ENCODE measurements at places on chromosomes 3 and 15.

GRCh38 chr3:101495552-101495951 is 17.5 kb downstream of the SENP7 start:
- DNase-seq: no peak

- DNase-seq: no peak
Observed at GRCh38 chr3:63624941-63625560, 27.4 kb upstream of the SNTN start.

GRCh38 chr3:71785532-71786216 is 726 bp upstream of the PROK2 start:
- no peak for DNase-seq

GRCh38 chr3:8500319-8500988 is 1.2 kb upstream of the LMCD1 start:
- DNase-seq: no peak

DNA sequence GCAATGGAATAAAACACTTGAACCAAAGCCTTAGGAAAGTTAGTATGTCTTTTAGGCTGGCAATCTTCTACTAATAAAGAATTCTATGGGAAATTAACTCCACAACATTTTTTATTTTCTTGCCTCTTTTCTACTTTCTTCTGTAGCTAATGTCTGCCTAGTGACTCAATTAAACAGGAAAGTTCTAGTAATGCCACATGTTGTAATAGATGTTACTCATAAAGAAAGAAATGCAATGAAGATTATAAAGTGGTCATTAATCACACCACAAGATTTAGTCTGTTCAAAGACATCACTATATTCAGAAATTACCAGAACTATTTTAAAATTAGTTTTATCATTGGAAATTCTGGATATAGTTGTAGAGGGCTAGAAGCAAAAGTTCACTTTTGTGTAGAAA is 329.7 kb downstream of the SI start:
- DNase-seq: no peak

- no peak for DNase-seq
Observed at GRCh38 chr3:22157848-22158247, 406.8 kb upstream of the ZNF385D start.

DNA sequence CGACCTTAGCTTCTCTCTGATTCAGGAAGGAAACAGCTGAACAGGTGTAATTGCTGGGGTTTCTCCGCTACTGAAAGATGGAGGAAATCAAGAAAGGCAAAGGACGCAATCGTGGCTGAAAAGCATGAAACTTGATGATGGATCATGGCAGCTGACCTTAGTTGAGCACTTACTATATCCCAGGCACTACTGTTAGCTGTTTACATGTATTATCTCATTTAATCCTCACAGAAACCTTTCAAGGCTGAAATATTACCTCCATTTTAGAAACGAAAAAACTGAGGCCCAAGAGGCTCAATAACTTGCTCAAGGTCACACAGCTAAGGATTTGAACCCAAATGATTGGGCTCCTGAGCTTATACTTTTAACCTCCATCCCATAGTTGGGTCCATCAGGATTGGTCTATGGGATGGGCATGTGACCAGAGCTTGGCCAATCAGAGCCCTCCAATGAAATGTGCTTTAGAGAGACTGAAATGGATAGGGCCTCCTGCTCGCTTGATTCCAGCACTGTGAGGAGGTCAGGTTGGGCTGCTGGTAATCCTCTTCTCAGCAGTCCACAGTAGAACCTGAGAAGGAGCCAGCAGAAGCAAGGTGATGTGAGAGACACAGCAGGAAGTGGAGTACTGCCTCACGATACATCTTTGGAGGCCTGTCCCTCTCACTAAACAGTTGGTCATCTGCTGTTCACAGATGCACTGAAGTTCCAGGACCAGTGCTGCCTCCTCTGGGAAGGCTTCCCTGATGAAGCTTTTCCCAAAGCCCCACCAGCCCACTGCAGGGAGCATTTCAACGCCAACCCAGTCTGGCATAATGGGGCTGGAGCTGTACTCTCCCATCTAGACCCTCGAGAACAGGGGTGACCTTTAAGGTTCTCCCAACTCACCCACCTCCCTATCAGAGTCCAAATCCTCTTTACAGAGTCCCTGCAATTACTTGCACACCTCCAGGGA is 10.4 kb downstream of the CLN6 start:
- DNase-seq: no peak

DNA sequence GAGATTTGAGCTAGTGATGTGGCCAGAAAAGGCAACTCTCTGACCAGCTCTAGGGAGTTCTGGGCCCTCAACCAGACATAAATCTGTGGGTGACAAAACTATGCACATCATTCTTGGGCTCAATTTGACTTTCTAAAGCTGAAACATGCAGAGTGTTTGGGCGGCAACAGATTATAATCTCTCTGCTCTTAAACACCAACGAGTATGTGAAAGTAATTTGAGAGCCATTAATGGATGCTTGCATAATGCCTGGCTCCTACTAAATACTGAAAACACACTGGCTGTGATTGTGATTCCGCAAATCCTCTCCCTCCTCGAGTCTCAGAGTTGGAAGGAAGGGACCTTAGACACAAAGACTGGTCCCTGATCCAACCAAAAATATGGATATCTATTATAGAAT is 186.7 kb downstream of the UACA start:
- DNase-seq: no peak

DNA sequence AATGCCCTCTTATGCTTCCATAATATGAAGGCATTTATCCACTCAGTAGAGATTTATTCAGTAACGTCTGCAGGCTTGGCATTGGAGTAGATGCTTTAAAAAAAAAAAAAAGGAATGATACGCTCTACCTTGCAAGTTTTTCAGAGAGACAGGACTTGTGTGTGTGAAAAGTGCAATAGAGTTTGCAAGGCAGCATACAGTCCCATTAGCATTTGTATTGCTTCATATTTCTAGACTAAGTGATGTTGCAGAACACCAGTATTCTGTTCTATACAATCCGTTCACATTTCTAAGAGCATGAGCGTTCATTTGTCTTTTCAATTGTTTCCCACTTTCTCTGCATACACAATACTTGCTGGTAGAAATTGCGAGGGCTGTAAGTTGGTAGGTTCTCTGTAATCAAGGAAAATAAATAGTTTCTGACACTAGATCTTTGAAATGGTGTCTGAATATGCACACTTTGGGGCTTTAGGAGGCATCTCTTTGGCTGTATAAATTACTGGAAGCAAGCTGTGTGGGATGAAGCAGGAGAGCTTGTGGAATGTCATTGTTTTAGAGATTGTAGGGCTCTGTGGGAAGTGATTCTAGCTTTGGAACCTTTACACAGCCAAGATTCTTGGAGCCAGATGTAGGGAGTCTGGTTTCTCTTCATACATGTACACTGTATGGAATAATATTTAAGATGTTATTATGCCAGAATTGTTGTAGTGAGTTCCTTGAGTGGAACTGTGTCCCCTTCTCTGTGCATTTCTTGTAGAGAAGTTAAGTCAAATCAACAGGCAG is 262.7 kb downstream of the FEZF2 start:
- DNase-seq: no peak

DNA sequence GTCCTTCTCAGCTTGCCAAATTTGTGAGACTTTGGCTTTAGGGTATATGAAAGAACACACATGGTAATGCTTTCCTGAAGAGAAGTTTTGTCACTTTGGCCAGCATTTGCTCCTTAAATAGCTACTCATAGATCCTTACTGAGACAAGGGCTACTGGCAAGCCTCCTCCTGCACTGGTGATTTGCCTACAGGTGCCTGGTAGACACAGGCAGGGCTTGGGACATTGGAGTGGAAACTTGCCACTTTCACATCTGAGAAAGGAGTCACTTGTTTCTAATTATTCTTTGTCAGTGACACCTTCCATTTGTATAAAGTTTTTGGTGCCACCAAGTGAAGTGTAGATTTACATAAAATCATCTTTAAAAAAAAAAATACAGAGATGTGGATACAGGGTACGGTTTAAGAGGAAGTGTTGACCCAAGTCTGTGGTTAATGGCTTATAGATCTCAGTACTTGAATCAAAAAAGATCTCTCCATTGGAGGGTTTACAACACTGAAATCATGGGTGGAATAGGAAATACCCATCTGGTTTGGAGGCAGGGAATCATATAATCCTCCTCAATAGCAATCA is 132.8 kb upstream of the GADL1 start:
- DNase-seq: no peak

GRCh38 chr15:92576597-92577200 is 78.9 kb downstream of the FAM174B start:
- no peak for DNase-seq

- DNase-seq: peak; percentile 54
Observed at GRCh38 chr15:63843901-63844317, 10.2 kb upstream of the HERC1 start.

- no peak for DNase-seq
Observed at GRCh38 chr15:27696530-27696929, 402.6 kb downstream of the OCA2 start.

DNA sequence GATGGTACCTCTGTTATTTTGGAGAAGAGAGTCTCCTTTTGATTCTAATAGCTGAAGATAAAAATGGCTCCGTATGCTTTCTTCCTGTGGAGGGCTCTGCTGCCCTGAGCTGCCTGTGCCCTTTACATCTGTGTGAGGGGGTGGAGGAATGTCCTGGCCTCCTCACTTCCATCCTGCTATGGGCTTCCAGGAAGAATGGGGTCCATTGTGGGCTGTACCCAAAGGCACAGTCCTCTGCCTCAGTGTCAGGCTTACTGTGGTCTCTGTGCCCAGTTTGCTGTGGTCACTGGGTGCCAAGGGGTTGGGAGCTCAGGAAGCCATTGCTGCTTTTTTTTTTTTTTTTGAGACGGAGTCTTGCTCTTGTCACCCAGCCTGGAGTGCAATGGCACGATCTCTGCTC is 14.4 kb downstream of the DAG1 start:
- no peak for DNase-seq

DNA sequence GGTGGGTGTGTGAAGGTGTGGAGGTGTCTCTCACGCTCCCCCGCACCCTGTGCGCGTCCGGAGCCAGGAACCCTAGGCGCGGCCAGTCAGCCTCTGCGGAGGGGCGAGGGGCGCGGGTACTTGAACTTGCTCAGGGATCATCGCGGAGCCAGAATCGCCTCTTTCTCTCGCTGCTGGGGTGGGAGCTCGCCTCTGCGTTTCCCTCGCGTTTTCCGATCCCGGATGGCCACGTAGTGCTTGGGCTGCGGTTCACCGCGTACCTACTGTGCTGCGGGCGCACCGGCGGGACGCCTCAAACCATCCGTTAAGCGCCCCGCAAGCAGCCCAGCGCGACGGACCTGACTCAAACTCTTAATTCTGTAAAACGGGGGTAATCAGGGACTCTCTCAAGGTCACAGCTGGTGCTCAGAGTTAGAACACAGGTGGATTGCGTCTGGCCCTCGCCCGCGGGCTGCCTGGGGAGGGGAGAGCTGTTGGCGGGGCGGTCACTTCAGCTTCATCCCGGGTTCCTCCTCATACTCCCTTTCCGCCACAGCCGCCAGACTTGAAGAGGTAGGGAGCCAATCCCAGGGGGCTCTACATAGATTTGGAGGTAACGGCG is 686 bp downstream of the MYRIP start:
- DNase-seq: no peak

- DNase-seq: peak; percentile 21
Observed at GRCh38 chr3:197151580-197151979, 122.0 kb upstream of the MELTF start.

GRCh38 chr3:151859905-151860304 is 13.5 kb upstream of the SUCNR1 start:
- no peak for DNase-seq

GRCh38 chr15:97504031-97504792 is 456.3 kb upstream of the ARRDC4 start:
- DNase-seq: peak; percentile 34

DNA sequence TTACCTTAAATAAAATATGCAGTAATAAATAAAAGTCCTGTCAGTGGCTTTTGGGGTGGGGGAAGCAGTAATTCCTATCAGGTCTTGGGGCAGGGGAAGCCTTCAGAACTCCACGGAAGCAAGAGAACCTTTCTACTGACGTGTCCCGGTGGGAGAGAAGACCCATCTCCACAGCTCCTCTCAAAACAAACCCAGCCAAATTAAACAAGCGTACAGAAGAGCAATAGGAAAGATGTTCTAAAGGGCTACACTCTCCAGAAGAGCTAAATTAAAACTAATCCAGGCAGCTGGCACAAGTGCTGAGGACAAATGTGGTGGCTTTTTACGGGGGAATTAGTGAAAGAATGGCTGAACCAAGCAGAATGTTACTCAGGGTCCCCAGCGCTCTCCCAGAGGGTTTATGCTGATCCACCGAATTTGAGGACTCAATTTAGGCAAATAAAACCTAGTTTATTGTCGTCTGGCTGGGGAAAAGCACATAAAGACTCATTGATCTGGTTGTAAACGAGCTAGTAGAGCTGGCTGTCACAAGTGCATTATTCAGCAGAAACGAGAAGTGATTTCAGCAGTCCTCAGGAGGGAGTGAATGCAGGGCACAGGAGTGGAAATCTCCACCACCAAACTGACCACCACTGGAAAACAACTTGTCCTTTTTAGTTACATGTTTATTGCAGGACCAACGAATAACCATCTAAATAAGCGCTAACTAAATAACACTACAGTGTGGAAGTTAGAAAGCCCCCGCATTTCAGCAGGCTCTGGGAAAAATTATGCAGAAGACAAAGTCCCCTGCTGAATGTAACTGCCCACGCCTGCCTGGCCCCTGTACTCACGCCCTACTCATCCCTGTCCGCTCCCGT is 13.5 kb downstream of the BFSP2 start:
- no peak for DNase-seq

GRCh38 chr15:64552281-64552948 is 92.0 kb downstream of the ZNF609 start:
- DNase-seq: no peak

GRCh38 chr3:149831321-149831720 is 18.3 kb downstream of the RNF13 start:
- no peak for DNase-seq

DNA sequence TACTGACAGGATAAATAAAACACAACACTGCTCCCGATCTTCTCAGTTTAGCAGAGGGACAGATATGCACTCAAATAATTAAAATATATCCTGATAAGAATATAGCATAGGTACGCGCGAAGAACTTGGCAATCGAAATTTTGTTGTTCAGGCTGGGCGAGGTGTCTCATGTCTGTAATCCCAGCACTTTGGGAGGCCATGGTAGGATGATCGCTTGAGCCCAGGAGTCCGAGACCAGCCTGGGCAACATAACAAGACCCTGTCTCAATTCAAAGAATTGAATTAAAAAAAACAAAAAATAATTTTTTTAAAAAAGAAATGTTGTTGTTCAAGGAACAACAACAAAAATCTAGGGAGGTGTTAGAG is 7.6 kb downstream of the B2M start:
- no peak for DNase-seq

DNA sequence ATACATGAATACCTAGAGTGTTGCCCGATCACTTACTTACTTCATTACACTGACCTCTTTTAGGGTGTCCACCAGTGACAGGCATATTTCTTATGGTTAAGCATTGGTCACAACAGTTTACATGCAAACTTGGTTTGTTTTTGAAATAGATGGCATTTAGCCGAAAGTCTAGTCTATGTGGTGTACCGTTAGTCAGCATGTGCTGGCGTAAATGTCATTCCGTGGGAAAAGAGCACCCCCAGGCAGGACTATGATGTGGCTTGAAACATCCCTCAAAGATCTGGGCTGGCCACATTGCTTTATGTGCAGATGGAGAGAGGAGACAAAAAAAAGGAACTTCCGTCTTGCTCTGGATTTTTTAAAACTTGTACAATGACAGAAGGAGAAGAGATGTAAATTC is 357.0 kb upstream of the ICE2 start:
- no peak for DNase-seq
